ENCODE measurements at places on chromosomes 5 and 9. TPM values are rescaled to one million over a fixed set of nuclear protein-coding genes. Genes with fewer than 3 reads are reported as not detected.

PRRX2 gene
- 4.6 TPM for total RNA-seq

WDR38 gene
- not detected for total RNA-seq

TNFSF8 gene
- not detected for total RNA-seq

GFI1B gene
- not detected for total RNA-seq

RNF180 gene
- 2.8 TPM for total RNA-seq

SPATA31D4 gene
- total RNA-seq: not detected

GOLM1 gene
- total RNA-seq: 46.7 TPM

PRLR gene
- 0.33 TPM for total RNA-seq
